Panc1 (cell line): ENCODE measurements at places on chromosomes 12 and 14.
A peak's percentile ranks its signal among the peaks of the same experiment; 100 is the strongest.

DNA sequence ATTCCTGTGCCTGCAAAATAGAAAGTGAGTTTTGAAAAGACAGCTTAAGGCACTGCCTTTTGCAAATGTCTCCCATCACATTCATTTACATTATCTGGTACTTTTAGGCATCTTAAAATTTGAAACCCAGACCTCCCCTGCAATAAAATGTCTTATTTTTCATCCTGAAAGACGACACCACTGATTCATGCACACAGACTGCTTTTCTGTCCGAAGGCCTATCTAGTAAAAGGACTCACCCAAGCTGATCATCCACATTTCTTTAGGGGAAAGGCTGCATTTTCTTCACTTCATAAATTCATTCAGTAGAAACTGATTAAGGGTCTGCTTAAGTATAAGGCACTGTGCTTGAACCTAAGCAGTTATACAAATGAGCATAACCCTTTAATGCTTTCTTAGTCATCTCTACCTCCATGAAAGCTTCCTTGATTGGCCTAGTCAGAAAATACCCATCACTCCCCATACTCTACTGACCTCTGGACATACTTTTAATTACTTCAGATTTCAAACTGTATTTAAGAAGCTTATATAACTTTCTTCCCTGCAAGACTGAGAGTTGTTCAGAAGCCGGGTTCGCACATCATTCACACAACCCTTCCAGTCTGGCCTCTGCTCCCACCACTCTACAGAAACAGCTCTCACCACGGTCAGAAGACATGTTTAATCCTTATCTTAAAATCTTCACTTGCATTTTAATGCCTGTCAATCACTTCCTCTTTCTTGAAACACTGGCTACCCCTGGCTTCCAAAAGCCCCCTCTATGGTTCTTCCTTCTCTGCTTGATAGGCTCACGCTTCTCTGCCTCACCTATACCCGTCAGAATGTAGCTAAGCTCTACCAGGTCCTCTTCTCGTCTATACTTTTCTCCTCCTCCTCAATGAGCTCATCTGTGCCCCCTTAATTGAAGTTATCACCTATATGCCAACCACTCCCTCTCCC lies 288.6 kb downstream of the MED13L start:
- DNase-seq, result no peak
- no peak overlapping the region for H3K4me3 ChIP-seq
- peaks cover 31% of the 10 kb centered on the region for H3K36me3 ChIP-seq
- 0 out of 2 replicates have a peak, but pooled peaks cover 5% of the 10 kb centered on the region for H3K4me1 ChIP-seq
- H3K27me3 ChIP-seq, result no peaks in the 10 kb centered on the region

DNA sequence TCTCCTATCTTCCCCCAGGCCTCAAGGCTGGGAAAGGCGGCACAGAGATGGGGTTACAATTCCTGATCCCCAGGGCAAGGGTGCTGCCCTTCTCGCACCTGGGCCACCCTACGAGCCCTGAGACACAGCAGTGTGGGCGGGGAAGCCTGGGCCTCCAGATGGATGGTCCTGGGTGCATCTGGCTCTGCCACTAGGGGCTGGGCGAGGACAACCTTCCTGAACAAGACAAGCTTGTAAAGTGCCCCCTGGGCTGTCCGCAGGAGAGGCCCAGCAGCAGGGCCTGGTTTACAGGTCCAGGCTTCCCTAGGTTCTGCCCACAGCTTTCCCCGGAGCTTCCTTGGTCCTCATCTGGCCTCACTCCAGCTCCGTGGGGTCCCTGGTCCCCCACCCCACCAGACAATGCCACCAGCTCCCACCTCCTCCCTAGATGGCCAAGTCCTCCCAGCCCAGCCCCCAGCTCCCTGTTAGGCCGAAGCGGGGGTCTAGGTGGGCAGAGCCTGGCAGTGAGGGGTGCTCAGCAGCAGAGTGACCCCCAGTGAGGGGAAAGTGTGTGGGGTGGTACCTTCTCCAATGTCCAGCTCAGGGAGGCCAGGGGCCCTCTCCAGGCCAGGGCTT lies 8.9 kb downstream of the ARL6IP4 start:
- no peak for DNase-seq
- H3K27ac ChIP-seq, result no peak overlapping the region
- no peaks in the 10 kb centered on the region for H3K36me3 ChIP-seq
- H3K4me1 ChIP-seq, result peaks cover 4% of the 10 kb centered on the region
- H3K4me3 ChIP-seq, result no peak overlapping the region

GRCh38 chr14:33062881-33063280 lies 124.2 kb downstream of the NPAS3 start:
- H3K27ac ChIP-seq, result no peak overlapping the region
- H3K27me3 ChIP-seq, result no peaks in the 10 kb centered on the region
- no peaks in the 10 kb centered on the region for H3K4me1 ChIP-seq
- H3K36me3 ChIP-seq, result no peaks in the 10 kb centered on the region

DNA sequence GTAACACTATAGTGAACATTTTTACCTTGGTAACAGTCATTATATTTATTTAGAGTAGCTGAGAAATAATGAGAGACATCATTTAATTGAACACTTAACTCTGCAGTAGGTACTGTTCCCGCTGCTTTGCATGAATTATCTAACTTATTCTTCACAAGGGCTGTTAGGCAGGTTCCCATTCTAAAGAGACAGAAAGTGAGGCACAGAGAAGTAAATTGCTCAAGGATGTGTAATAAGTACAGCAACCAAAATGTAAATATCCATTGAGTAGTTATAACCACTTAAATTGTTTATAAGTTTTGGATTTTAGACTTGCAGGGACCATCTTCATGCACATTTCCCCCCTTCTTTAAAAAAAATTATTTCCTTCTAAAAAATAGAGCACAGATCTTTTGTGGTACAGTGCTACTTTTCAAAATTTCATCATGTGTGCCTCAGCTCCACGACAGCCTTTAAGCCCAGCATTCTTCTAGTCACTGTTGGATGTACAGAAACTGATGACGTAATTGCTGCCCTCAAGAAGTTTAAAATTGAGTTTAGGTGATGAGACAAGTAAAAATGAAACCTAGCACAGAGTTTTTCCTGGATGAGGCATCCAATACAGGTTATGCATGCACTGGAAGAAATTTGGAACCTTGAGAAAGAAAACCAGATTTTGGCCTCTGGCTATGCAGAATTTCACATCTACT lies 6.0 kb upstream of the MANSC4 start:
- no peak overlapping the region for H3K4me3 ChIP-seq
- peaks cover 5% of the 10 kb centered on the region; the same call in 1 of the 2 replicates for H3K36me3 ChIP-seq
- peaks cover 15% of the 10 kb centered on the region for H3K4me1 ChIP-seq
- DNase-seq, result peak; percentile 68
